SHP77 treated with DMSO at 0.1 percent for 48 hours (cell line): ENCODE measurements at places on chromosomes 1 and 21.
A peak's percentile ranks its signal among the peaks of the same experiment; 100 is the strongest.

DNA sequence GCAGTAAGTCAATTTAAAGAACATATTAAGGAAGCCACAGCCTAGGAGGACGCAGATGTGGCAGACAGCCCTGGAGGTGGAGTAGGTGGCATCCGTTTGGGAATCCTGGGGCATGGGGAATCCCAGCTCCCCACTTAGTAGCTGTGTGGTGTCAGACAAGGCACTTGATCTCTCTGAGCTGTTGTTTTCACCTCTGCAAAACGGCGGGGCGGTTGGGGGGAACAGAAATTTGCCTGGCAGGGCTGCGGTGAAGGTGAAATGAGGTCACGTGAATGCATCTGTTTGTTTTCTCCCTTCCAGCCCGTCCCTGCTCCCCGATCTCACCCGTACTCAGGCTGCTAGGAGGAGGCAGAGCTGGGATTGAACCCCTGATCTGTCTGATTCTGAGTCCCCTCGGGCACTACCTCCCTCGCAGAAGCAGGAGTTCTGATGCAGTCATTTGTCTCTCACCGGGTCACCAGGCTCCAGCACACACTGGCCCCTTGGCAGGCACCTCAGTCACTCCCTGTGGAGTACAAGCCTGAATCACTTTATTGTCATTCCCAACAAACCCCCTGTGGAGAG lies 2.2 kb upstream of the LAPTM5 start:
- no peak for DNase-seq

DNA sequence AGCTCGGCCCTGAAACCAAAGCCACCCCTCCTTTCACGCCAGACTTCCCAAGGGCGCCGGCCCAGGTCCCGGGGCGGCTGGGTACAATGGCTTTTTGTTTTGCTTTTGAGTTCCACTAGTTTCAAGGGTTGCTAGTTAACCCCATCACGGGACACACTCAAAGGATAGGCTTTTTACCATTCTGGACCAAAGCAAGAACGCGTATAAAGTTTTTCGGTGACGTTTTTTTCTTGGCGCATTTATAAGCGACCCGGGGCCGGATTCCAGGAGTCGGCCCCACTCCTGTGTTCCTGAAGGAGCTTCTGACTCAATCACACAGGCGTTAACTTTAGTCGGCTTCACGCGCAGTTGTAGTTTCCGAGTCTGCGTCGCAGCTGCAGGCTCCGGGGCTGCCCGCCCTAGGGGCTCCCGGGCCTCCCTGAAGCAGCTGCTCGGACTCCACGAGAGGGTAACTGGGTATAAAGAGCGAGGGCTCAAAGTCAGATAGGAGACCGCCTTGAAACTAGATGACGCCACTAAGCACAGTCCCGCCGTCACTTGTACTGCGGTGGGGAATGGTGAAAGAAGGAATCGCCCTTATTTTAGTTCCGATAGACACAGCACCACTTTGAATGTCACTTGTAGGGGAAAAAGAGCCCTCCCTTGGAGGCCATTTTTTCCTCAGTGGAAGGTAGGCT lies 707 bp upstream of the KLHL21 start:
- no peak for DNase-seq

- no peak for DNase-seq
These were observed 17.1 kb downstream of the PDZK1IP1 start for GRCh38 chr1:47172782-47173181.

GRCh38 chr1:117842408-117843170 lies 86.8 kb downstream of the GDAP2 start:
- no peak for DNase-seq

- DNase-seq: no peak
These were observed 552 bp upstream of the GPR157 start for GRCh38 chr1:9129266-9130041.

- DNase-seq: no peak
These were observed 20.7 kb downstream of the METTL13 start for GRCh38 chr1:171802207-171802606.

- DNase-seq: no peak
These were observed 8.5 kb downstream of the AZIN2 start for GRCh38 chr1:33089457-33089856.

GRCh38 chr21:38208118-38208517 lies 48.7 kb upstream of the KCNJ15 start:
- no peak for DNase-seq

- no peak for DNase-seq
These were observed 117.4 kb downstream of the DMRTA2 start for GRCh38 chr1:50305808-50306207.

- DNase-seq: no peak
These were observed 14.3 kb upstream of the ALG14 start for GRCh38 chr1:95086949-95087533.

- no peak for DNase-seq
These were observed 121.7 kb upstream of the COL6A1 start for GRCh38 chr21:45859762-45860357.

DNA sequence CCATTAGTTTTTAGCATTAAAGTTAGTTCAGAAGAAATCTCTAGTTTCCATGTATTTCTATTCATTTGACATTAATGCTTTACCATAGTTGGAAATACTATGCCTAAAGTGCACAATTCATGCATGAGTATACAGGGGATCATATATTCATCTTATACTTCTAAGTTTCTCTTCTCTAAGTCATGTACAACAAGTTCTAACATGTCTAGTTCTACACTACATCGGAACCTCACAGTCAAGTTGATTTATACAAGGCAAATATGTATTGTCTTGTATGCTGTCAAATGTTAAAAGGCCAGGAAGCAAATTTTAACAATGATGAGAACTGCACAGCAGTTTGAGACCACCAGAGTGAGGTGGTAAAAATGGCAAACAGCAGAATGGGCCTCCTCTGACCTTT lies 22.9 kb upstream of the MOB3C start:
- no peak for DNase-seq

- no peak for DNase-seq
These were observed 6.7 kb upstream of the SH2D2A start for GRCh38 chr1:156823210-156823790.

DNA sequence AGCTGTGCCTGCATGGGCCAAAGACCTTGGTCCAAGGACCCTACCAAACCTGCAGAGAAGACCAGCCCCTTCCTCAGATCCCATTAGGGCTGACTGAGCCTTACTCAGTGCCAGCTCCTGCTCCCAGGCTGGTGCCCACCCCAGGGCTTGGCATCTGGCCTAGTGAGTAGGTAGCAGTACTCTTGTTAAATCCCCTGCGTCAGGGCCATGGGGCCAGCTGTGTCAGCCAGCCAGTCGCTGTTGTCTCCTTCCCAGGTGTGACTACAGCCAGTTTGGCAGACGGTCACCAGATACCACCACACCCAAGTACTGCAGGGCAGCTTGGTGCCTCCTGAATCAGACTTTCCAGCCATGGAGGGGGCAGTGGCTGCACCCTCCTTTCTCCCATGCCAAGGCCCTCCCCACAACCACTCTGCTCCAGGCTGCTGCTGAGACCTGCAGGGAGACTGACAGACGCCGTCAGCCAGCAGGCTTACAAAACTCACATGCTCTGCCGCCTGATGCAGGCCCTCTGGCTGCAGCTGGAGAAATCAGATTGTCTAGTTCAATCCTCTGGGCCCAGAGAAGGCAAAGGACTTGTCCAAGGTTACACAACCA lies 3.0 kb downstream of the TENT5B start:
- no peak for DNase-seq

DNA sequence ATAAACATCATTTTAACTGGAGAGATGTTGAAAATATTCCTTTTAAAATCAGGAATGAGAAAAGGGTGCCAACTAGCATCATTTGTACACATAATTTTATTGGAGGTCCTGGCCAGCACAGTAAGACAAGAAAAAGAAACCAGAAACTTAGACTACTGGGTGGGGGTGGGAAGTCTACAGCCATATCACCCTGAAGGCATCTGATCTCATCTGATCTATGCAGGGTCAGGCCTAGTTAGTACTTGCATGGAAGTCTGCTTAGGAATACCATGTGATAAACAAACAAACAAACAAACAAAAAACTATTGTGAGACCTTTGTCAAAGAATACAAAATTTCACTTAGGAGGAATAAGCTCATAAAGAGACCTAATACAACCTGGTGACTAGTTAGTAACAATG lies 54.2 kb downstream of the EIF2B3 start:
- no peak for DNase-seq

GRCh38 chr1:116501870-116502244 lies 69.0 kb downstream of the CD58 start:
- no peak for DNase-seq

- DNase-seq: no peak
These were observed 56.3 kb downstream of the KCNAB2 start for GRCh38 chr1:6101826-6102531.

- no peak for DNase-seq
These were observed 2.5 kb upstream of the ATF6 start for GRCh38 chr1:161763522-161764098.

GRCh38 chr1:41856944-41857285 lies 61.8 kb downstream of the HIVEP3 start:
- DNase-seq: no peak

DNA sequence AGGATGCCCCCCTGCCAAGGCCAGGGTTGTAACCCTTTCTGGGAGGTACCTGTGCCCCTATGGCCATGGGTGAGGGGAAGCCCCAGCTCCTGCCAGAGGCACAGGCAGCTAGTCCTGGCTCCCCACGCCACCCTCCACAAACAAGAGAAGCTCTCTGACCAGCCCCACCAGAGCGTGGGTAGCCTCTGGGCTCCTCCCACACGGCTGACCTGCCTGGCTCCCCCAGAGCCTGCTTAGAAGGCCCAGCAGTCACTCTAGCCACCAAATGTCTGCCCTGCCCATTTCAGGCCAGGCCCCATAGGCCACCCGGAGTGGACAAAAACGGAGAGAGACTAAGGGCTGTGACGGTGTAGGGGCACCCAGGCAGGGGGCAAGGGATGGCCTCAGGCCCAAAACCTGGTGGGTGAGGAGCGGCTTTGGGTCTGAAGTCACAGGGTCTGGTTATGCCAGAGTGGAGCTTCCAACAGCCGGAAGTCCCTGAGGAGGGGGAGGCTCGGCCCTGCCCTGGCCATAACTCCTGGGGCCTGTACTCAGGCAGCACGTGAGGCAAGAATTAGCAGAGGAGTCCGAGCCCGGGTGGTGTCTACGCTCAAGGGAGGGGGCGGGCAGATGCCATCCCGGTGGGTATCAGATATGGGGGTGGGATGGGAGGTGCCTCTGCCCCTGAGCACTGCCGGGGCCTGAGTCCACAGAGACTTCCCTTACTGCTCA lies 155.4 kb downstream of the CASZ1 start:
- DNase-seq: no peak

DNA sequence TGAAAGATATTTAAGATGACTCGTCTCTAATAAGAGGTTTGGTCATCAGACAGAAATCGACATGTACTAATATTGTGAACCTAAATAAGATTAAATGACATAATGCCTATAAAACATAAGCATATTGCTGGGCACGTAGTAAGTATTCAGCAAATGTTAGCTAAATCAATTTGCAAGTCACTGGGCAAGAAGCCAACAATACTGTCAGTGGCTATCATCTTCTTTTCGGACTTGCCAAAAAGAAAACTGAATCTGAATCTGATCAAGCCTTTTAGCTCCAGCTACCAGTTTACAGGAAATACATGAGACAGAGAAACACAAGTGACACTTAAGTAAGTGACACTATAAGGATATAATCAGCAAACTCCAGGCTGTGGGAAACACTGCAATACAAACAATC lies 46.0 kb downstream of the RPL5 start:
- DNase-seq: no peak

DNA sequence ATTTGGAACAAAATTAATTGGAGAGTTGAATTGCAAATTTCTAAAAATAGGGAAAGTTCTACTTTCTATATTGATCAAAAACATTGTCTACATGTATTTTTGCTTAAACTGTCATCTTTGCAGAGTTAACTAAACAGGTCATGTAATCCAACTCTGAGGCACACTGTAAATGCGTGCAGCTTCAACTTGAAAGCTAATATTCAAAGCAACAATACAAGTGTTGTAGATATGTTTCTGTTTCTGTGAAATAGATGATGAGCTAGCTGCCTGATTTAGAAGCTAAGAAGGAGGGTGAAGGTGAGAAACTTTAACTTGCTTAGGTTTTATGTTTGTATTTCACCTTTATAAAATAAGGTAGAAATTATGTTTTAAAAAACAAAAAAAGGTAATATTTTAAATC lies 77.2 kb downstream of the IVNS1ABP start:
- DNase-seq: no peak

DNA sequence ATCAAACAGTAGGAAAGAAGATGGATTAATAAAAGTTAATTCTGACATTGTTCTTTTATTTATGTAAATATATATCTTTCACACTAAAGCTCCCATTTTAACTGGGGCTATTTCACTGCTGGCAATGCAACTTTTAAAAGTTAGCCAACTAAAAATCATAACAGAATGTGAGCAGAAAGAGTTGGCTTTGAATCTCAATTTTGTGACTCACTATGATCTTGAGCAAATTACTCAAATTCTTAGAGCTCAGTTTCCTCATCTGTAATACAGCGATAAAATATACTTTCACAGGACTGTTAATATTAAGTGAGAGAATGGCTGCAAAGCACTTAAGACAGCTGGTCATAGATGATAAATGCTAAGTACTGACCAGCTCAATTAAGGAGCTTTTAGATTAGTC lies 10.8 kb downstream of the EFCAB14 start:
- no peak for DNase-seq

- DNase-seq: no peak
These were observed 244.4 kb downstream of the KAZN start for GRCh38 chr1:14842891-14843290.

- no peak for DNase-seq
These were observed 50.3 kb downstream of the GPR161 start for GRCh38 chr1:168086438-168086837.

GRCh38 chr1:45304311-45305081 lies 22.2 kb upstream of the HPDL start:
- DNase-seq: peak; percentile 17

- no peak for DNase-seq
These were observed 387.6 kb downstream of the KIF26B start for GRCh38 chr1:245542365-245542764.

DNA sequence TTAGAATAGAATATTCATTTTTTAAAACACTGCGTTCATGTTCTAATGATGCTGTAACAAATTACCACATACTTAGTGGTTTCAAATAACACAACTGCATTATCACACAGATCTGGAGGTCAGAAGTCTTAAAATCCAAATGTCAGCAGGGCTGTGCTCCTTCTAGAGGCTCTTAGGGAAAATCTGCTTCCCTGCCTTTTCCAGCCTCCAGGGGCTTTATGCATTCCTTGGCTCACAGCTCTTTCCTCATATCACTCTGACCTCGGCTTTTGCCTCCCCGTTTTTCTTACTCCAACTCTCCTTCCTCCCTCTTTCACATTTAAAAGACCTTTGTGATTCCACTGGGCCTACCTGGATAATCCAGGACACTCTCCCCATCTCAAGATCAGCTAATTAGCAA lies 18.6 kb upstream of the FMN2 start:
- no peak for DNase-seq

DNA sequence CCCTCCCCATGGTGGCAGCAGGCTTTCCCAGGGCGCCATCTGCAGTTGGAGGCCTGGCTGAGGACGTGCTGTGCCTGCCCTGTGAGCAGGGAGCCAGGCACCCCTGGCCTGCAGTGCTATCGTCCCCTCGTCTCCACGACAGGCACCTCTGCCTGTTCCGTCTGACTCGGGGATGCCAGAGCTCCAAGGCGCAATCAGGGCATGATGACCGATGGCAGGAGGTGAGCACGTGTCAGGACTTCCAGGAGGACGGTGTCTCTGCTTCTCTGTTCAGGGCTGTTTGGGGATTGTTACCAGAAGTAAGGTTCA lies 125.2 kb downstream of the PCBP3 start:
- no peak for DNase-seq

- no peak for DNase-seq
These were observed 194.6 kb downstream of the SLC45A1 start for GRCh38 chr1:8512504-8512903.

- no peak for DNase-seq
These were observed 96.1 kb downstream of the LACTBL1 start for GRCh38 chr1:22876359-22877111.
